ENCODE measurements at places on chromosomes 13 and 19.

DNA sequence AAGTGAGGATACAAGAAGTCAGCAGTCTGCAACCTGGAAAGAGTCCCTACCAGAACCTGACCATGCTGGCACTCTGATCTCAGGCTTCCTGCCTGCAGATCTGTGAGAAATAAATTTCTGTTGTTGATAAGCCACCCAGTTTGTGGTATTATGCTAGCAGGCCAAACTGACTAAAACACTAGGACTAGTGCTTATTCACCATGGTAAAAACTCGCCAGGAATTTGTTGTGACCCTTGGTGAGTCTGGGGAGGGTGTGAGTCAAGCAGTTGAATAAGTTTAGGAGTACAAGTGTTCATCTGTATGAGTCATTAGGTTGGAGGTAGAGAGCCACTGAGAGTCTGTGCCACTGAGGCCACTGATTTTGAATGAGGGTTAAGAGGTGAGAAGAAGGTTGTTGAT is 3.6 kb downstream of the ZIK1 start:
- no peak for DNase-seq

DNA sequence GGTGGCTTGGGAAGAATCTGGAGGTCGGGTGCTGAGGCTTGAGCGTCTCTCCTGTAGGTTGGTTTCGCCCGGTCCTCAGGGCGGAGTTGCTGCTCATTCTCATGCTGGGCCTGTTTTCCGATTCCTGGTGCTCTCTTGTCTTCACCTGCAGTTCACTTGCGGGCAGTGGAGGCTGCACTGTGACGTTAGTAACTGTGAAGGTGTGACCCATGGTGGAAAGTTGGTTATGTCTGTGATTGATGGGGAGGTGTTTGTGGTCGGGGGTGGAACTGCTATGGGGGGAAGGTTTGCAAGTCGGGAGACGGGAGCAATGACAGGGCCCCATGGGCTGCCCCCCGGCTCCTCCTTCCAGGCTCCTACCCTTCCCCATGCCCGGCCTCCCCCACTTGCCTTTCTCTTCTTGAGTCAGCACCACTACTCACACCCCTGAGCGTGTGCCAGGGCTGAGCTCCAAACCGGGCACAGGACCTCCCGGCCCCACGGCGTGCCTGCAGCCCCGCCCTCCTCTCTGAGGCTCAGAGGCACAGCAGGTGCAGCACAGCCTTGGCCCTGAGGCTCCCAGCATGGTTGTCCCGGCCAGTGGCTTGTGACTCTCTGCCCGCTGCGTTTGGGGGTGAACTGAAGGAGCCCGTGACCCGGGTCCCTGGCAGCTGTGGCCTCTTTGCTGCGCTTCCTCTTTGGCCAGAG is 79.1 kb downstream of the ATP11A start:
- no peak for DNase-seq

DNA sequence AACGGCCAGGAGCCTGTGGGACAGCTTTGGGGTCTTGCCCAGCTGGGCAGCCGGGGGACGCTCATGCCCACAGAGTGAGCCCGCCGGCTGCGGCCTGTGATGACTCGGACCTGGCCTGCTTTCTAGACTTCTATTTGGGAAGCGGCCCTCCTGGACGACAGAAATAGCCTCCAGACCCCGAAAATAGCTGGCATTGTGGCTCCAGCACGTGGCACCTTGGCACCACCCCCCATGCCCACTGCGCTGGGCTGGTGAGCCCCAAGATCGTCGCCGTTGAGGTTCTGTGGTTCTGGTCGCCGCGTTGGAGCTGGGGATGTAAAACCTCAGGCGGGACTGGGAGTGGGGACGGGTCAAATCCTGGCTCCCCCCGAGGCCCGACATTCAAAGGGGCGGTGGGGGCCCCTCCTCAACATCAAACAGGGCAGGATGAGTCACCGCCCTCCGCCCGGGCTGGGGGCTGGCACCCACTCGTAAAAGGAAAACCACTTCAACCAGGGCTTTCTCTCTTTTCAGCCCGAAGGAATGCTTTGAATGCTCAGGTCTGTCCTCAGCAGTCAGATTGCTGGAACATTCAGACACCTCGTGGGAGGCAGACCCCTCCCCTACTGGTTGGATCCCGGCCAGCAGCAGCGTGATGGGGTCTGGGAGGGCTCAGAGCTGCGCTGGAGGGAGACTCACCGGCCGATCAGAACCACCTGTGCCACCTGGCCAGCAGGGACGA is 42.1 kb downstream of the GADD45B start:
- no peak for DNase-seq

DNA sequence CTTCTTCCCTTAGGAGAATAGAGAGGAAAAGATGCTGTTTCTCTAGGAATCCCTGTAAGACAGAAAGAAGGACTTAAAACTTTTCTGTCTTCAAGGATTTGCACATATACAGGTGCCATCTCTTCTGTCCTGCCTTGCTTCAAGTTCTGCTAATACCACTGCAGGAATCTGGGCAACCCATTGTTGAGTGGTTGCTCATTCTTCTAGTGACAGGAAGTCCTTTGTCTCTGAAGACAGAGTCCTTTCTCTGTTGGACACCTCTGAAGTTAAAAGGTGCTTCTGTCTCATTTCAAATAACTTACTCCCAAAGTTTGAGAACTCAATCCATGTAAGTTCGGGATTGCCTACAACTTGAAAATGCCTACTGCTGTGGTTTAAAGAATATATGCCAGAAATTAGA is 114.4 kb upstream of the TMTC4 start:
- no peak for DNase-seq

- DNase-seq, result no peak
Measured at GRCh38 chr19:57053401-57053800, 66.4 kb upstream of the USP29 start.

GRCh38 chr19:343941-344624 is 513 bp downstream of the MIER2 start:
- peak; percentile 36 for DNase-seq

GRCh38 chr13:113736258-113736731 is 22.7 kb upstream of the TMEM255B start:
- no peak for DNase-seq

DNA sequence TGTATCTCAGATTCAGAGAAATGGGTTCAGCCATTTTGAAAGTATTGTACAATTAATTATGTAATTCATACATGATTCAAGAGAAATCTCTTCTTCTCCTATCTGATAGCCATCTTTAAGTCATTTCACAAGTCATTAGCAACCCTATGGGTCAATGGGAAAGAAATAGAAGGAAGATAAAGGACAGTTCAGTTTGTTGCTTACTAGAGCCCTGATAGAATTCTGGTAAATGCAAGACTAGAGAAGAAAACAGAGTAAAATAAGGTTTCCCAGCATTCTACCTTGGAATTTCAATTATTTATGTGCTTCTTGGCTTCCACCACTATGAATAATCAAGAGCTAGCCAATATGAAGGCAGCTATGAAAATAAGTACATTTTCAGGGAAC is 117.7 kb downstream of the LHFPL6 start:
- DNase-seq, result no peak

DNA sequence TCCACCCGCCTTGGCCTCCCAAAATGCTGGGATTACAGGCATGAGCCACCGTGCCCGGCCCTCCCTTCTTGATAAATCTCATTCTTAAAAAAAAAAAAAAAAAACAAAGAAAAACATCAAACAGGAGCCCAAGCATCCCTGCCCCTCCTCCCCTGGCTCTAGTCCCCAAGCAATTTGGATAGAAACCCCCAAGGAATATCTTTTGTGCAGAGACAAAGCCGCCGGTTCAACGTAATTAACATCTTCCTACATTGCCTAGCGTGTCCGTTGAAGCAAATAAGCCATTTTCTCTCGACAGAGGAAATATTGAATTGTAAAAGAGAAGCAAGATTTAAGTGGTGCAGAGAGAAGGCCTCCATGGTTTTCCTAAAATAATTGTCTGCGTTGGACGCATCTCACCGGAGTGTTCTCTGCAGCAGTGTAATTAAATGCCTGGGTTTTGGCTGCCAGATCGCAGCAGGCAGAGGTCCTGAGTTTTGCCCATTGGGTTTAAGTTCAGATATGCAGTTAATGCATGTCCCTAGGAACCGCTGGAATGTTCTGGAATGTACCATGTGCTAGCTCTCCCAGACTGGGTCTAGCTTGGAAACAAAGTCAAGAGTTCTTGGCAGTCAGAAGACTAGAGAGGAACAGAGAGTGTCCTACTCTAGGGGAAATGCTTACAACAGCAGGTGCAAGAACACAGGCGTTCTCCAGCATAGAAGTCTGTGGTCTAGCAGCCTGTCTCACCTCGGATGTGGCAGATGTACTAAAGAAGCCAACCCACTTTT is 30.8 kb downstream of the PIN1 start:
- no peak for DNase-seq

GRCh38 chr19:19740755-19741154 is 7.8 kb upstream of the ZNF14 start:
- no peak for DNase-seq

DNA sequence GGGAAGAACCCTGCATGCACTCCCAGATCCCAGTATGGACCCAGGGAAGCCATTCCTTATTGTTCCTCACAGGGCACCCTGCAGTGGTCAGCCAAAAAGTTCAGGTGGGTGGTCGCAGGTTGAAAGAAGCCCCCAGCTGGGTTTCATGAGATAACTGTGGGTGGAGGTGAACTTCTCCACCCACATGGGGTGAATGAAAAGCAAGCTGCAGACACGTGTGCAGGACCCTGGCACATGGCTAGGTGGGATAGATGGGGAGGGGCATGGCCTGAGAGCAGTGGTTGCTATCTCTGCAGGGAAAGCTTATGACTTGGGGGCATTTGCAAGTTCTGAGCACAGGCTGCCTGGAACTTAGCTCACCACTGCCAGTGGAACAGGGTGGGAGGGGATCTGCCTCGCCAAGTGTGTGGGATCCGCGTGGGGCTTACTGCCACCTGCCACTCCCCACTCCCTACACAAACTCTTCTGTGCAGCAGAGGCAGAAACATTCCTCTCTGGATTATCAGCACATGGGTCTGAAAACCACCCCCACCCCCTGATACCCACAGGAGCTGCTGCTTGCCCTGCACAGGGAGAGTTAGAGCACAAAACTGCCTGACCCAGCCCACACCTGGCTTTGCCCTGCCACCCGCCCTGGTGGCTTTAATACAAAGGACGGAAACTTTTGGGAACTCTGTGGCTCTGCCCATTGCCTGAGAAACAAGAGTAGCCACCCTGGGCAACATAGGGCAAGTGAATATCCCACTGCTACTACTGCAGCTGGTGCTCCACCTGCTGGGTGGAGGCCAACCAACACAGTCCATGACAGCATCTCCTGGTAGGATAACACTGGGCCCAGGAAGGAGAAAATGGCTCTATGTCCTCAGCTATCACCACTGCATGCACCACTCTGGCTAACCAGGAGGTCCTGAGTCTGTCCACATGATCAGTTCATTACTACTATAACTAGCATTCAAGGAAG is 24.4 kb downstream of the PLA2G4C start:
- no peak for DNase-seq

- no peak for DNase-seq
Measured at GRCh38 chr13:74047931-74048600, 86.1 kb downstream of the KLF12 start.

DNA sequence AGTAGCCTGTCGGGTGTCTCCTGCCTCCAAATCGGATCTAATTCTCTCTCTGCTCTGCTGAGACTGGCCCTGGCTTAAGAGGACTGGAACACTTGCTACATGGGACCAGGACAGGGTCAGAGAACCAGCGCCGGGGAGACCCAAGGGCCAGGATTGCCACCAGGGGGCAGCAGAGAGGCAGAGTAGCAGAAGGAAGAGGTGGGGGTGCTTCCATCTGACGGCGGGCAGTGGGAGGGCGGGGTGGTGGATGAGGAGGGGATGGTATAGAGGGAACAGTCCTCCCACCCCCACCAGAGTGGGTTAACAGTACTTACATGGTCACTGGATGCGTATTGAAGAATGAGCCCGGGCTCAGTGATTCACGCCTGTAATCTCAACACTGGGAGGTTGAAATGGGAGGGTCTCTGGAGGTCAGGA is 11.9 kb downstream of the SELENOW start:
- DNase-seq, result peak; percentile 86

DNA sequence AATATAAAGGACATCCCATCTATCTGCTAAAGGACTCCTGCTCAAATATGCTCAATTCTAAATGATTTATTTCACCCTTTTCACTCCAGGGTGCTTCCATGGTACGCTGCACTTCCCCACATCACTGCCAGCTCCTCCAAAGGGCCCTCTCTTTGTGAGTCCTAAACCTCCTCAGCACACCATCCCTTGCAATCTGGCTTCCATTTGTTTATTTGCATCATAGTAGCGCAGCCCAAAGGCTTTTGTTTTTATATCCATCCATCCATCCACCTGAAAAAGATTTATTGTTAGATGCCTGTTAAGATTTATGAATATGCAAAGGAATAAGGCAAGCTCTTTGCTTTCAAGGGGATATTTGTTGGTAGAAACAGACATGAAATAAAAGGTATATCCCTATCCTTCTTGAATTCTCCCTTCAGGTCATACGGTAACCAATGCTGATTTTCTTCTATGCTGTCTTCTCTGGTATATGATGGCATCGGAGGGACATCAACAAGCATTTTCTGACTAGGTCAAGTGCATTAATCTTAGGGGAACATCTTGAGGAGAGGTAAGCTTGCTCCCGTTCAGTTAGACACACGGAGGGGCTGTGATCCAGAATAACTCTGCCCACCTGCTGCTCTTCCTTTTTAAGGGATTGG is 397.6 kb downstream of the LIG4 start:
- DNase-seq, result no peak

Measured in OCI-M1 (cell line).